ENCODE measurements at places on chromosomes 6 and 20.

DNA sequence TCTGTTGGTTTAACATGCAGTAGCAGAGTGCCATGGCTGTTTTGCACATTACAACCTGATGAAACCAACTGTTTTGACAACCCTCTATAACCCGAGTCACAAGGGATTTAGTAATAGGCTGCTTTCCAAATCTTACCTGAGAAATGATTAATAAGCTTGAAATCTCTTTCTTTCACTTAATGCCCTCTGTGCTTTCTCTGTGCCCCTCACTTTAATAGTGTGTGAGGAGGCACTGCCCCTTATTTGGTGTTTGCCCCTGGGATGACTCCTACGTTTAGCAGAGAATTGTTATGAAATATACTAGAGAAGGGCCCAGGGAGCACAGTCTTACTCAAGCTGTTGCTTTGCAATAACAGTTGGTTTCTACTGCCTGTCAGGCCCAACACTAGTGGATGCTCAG, 31.0 kb upstream of the PTCHD4 start:
- DNase-seq: no peak

- no peak for DNase-seq
Measured at GRCh38 chr6:13260101-13260598, 68.2 kb downstream of the TBC1D7 start.

GRCh38 chr6:166559211-166559610, 27.3 kb downstream of the RAMACL start:
- DNase-seq: no peak

- no peak for DNase-seq
Measured at GRCh38 chr20:46627234-46627633, 24.0 kb downstream of the SLC13A3 start.

GRCh38 chr6:84766118-84766798, 1.9 kb upstream of the TBX18 start:
- no peak for DNase-seq

- DNase-seq: no peak
Measured at GRCh38 chr6:30562470-30563425, 5.7 kb downstream of the PRR3 start.

DNA sequence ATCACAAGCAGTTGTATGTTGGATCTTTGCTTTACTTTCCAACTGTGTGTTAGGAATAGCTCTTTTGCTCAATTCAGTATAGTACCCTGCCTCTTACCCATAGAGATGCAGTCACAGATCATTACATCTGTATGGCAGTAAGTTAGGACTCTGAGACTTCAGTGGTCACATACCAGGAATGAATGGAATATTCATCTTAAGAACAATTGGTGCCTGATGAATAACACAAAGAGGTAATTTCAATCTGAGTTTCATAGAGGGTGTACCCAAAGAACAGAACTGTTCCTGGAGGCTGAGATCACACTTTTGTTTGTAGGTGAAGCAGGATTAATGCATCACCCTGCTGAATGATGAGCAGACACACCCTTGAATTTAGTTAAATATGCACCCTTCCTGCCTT, 28.7 kb upstream of the KIF13A start:
- DNase-seq: no peak

DNA sequence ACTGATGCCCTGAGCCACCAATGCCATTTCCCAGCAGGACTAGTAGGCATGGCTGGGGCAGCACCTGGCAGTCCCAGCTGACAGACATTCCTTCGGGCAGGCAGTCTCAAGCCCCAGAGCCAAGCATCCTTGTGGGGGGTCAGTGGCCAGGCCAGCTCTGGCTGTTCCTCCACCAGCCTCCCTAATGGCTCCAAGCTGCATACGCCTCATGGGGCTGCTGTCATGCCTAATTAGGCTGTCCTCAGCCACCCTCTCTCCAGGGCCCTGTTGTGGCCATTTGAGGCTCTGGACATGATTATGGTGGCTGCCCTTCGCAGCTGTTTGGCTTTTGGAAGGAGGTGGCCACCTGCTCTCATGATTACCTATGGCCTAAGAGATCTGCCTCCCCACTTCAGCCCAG, 79.4 kb downstream of the DLGAP4 start:
- no peak for DNase-seq

GRCh38 chr6:108080010-108080780, 5.7 kb upstream of the OSTM1 start:
- no peak for DNase-seq

GRCh38 chr6:13836170-13836569, 21.8 kb upstream of the MCUR1 start:
- no peak for DNase-seq

DNA sequence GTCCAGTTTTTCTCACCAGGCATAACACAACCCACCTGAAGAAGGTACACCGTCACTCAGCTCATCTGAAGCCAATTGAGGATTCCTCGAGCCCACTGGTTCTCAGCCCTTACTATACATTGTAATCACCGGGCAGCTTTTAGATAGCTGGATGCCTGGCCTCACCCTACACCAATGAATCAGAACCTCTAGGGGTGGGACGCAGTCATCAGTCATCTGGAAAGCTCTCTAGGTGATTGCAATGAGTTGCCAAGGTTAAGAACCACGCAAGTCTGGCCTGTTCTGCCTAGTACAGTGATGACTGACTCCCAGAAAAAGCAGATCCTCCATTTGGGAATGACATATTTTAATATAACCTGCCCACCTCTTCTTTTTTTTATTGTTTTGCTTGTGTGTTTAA, 41.1 kb downstream of the MC3R start:
- no peak for DNase-seq

GRCh38 chr6:148677594-148678476, 69.0 kb upstream of the UST start:
- DNase-seq: no peak

GRCh38 chr20:62179162-62179504, 3.7 kb upstream of the MTG2 start:
- no peak for DNase-seq

- no peak for DNase-seq
Measured at GRCh38 chr6:40585223-40585622, 1.9 kb downstream of the LRFN2 start.
